ENCODE measurements at places on chromosomes 1 and 21.

- DNase-seq = no peak
Observed at GRCh38 chr1:209268479-209268878, 315.0 kb upstream of the CAMK1G start.

GRCh38 chr1:2555634-2556276 is 416 bp upstream of the TNFRSF14 start:
- no peak for DNase-seq

GRCh38 chr21:34530261-34530660 is 18.3 kb upstream of the KCNE1 start:
- DNase-seq = no peak

DNA sequence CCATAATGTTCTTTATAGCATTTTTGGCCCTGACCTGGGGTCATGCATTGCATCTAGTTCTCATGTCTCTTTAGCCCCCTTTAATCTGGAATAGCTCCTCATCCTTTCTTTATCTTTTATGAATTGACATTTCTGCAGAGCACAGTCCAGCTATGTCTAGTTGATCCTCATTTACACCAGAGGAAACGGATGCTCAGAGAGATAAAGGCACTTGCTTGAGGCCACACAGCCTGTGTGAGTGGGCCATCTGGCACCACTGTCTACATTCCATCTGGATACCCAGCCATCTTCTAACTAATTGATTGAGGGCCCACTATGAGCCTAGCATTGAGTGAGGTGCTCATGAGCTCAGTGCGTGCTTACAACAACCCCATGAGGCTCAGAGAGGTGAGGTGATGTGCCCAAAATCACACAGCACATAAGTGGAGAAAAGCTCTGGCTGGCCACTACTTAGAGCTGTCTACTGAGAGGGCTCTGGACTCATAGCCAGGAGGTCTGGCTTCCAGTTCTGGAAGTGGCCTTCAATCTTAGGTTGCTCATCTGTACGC is 3.5 kb downstream of the HPCA start:
- DNase-seq = no peak

DNA sequence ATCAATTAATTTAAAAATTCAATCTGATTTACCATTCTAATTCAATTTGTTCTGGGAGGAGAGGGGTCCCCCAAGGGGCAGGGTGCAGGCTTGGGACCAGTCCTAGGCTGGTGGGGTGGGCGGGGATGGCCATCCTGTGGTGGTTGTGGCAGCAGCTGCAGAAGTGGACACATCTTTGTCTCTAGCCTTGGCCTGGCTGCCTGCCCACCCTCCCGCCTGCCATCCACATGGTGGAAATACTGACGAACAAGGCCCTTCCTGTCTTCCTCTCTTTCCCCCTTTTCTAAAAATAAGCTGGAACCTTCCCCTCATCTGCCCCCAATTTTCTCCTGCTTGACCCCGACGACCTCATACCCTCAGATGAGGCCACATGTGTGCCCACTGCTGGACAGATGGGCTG is 130.9 kb downstream of the FOXD2 start:
- no peak for DNase-seq

DNA sequence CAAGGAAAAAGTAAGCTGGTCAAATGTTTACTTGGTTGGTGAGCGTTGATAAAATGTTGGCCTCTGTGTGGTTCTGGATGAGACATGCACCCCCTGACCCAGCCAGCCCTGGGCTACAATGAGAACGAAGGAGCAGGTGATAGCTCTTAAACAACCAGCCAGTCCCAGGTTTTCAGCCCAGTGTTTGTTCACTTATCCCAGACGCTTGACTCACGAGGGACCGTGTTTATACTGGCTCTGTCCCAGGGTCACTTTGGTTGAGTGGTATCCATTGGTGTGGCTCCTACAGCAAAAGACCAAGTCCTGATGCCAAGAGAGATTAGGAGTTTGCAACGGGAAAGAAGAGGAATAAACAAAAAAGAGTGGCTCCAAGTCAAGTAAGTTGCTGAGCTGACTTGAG is 86.9 kb downstream of the KCNJ15 start:
- no peak for DNase-seq

GRCh38 chr1:66397192-66397591 is 136.8 kb upstream of the SGIP1 start:
- DNase-seq = no peak

- no peak for DNase-seq
Observed at GRCh38 chr1:18549906-18550305, 69.2 kb downstream of the KLHDC7A start.
